ENCODE measurements at places on chromosomes 5 and 9. TPM values are rescaled to one million over a fixed set of nuclear protein-coding genes. Genes with fewer than 3 reads are reported as not detected.

- DNase-seq, result peak; percentile 58
Measured at GRCh38 chr9:121626012-121626411, 25.4 kb upstream of the DAB2IP start.

DNA sequence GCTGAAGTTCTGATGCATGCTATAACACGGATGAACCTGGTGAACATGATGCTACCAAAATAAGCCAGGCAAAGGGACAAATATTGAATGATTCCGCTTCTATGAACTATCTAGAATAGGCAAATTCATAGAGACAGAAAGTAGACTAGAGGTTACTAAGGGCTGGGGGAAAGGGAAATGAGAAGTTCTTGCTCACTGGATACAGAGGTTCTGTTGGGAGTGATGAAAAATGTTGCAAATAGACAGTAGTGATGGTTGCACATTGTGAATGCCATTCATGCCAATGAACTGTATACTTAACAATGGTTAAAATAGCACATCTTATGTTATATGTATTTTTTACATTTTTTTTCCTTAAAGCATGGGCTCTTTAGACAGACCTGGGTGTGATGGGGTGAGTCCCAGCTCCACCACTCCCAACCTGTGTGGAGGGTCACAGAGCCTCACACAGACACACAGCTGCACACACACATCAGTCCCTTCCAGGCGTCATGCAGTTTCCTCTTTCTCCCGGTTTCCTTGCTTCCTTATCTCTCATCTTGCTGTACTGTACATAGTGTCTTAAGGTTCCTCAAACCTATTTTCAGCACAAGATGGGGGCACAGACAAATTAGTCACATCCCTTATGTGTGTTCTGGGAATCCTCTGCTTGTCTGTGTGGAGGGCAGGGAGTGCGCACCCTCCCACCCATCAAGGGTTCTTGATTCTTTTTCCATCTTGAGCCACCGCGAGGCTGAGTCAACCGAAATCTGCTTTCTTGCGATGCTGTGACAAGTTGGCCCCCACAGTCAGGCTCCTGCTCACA, 192.9 kb downstream of the CRB2 start:
- no peak for DNase-seq

DNA sequence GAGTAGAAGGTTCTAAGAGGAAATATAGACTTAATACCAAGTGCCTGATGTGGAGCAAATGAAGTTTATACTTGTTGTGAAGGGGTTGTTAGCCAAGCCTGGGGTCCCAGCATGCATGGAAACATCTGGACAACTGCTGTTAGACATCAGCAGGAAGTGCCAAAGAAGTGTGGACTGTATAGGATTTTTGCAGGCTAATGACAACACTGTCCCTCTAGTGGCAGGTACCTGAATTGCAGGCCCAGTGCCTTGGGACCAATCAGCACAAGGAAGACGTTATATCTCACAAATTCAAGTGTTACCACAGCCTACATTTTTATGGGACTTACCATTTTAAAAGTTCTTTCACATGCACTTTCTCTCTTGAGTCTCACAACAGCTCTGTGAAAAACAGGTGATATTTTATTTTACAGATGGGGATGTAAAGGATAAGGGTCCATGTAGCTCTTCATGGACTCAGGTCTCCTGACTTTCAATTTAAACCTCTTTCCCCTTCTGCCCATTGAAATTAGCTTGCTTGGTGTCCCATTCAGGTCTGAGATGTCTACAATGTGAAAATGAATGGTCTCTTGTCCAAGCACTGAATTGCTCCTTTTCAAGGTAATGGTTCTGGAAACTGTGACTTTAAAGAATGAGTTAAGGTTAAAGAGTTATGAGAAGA, 89.0 kb upstream of the MAP1B start:
- DNase-seq, result no peak

DNA sequence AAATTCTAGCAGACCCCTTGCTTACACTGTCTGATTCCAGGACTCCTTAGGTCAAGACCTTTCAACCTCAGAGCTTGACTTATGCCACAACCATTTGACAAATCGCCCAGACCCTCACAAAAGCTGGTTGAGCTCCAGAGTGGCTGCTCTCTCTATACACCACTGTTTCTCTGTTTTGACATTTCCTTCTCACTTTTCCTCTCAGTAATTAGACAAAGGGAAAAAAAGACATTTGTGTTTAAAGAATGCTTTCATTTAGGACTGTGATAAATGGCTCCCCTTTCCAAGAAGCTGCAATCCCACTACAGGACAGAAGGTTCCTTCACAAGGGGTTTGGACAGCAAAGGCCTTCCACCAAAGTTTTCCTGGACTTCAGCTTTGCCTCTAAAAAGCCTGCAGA, 601.3 kb downstream of the NR2F1-AS1 start:
- no peak for DNase-seq

The CTSV gene
- 18.6 TPM for total RNA-seq
